ENCODE measurements at places on chromosomes 6 and 20.
A peak's percentile ranks its signal among the peaks of the same experiment; 100 is the strongest.

- DNase-seq, result no peak
Observed at GRCh38 chr20:31566658-31567379, 38.3 kb upstream of the ID1 start.

DNA sequence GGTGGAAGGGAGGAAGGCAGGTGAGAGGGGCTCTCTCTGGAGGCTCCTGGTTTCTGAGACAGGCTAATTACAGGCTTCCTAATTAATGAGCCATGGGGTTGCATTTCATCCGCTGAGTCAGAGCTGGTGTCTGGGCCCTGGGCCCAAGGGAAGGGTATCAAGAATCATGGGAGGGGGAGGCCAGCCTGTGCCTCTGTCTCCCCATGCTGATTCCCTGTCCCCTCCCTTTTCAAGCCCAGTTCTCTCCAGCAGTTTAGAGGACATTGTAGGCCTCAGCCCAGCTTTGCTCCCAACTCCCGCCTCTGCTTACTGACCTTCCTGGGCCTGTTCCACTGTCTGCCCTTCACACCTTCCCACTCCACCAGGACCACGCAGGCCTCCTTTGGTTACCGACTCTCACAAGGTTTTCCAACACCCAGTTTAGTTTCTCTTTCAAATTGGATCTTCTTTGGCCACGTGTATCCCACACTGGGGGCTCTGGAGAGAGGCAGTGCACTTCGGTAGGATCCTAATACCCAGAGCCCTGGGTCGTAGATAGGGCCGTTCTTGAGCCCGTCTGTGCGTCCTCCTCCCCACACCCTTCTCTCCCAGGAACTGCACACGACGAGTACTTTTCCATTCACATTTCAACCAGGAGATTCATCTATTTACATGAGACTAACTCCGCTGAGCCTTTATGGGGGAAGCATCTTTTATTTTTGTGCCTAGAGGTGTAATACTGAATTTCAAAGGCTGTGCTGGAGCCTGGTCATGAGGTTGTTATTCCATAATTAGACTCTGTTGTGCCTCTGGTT is 18.2 kb upstream of the AVP start:
- DNase-seq, result no peak

- peak; percentile 27 for DNase-seq
Observed at GRCh38 chr6:55286824-55287223, 40.4 kb upstream of the GFRAL start.

DNA sequence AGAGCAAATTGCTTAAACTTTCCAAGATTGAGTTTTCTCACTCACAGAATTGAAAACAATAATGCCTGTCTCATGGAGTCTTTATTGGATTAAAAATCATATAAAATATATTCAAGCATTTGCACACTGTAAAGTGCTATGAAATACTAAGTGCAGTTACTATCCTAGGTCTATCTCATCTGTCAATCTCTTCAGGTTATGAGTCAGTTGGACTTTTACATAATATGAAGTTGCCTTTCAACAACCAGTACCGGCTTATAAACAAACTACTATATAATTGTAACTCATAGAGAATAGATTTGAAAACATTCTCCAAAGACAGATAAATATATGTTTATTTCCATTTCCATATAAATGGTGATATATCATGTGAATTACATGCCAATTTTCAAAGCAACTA is 20.4 kb upstream of the GSTA4 start:
- DNase-seq, result no peak

DNA sequence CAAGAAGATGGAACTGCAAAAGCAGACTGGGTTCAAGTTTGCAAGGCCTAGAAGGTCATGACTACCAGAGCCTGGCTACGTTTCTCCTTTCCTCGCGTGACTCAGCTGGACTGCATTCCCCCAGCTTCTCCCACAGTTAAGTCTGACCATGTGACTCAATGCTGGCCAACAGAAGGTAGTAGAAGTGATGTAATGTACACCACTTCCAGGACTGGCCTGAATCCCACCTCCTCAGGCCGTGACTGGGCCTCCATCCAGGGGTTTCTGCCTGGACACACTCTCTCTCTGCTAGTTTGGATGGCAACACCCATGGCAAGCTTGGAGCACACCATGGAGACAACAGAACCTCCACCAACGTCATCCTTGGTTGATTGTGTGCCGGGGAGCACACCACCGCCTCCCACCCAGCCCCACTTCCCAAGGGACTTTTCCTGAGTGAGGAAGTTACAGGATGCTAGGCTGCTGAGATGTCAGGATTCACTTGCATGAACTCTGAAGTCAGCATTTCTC is 112.0 kb upstream of the CDYL start:
- peak; percentile 52 for DNase-seq

DNA sequence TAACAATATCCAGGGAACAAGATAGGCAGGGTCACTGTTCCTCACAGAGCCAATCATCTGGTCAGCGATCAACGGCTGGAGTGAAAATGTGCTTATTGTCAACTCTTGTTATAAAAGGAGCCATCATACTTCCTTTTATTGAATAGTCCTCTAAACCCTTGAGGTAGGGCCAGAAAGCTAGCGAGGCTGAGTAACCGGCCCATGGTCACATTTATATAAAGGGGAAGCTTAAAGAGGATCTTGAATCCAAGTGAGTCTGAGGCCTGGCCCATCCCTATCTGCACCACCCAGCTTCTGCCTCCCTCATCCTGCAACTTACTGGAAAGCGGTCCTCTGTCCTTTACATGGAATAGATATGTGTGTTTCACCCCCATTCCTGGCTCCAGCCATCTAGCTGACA is 9.5 kb downstream of the PHACTR3 start:
- DNase-seq, result no peak

GRCh38 chr20:42914302-42914701 is 275.4 kb downstream of the PTPRT start:
- no peak for DNase-seq

DNA sequence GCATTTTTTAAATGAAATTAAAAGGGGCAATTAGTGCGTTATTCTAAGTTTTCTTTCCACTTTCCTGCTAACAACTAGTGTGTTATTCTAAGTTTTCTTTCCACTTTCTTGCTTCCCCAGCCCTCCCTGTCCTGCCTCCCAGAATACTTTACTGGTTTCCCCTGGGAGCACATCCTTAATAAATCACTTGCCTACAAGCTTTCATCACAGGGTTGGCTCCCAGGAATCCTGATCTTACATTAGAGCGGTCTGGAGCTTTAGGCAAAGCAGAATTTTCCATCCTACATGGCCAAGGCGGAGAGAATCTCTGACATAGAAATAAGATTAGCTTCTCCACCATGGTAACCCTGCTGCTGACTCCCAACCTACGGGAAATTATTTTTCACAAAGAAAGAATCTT is 150.4 kb downstream of the BFSP1 start:
- DNase-seq, result no peak

DNA sequence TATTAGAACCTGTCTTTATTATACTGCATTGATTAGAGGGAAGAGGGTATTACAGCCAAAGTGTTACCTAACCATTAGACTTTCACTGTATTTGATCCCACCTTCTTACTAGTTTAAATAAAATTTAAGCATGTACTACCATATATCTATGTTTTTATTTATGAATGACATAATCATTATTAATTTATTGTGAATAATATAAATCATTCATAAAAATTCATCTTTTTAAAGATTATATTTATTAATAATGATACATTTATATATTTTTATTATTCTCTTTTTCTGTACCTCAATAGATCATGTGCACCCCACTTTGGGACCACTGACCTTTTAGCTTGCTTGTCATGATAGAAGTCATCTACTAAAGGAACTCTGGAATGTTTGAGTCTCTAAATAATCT is 223.5 kb upstream of the MARCKS start:
- no peak for DNase-seq

DNA sequence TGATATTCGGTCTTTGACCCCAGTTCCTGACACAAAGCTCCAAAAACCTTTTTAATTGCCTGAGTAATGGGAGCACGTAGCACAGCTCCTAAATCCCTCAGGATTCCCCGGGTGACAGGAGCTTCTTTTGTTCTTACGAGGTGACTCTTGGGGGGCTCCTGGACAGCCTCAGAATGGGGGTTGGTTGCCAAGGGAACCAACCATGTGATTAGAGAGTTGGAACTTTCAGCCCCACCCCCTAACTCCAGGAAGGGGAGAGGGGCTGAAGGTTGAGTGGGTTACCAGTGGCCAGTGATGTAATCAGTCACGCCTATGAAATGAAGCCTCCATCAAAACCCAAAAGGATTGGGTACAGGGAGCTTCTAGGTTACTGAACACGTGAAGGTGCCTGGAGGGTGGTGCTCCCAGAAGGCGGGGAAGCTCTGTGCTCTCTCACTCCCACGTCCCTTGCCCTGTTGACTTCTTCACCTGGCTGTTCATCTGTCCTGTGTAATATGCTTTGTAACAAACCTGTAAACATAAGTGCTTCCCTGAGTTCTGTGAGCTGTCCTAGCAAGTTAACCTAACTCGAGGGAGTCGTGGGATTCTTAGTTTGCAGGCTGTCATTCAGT is 89.5 kb downstream of the CHMP4B start:
- no peak for DNase-seq

DNA sequence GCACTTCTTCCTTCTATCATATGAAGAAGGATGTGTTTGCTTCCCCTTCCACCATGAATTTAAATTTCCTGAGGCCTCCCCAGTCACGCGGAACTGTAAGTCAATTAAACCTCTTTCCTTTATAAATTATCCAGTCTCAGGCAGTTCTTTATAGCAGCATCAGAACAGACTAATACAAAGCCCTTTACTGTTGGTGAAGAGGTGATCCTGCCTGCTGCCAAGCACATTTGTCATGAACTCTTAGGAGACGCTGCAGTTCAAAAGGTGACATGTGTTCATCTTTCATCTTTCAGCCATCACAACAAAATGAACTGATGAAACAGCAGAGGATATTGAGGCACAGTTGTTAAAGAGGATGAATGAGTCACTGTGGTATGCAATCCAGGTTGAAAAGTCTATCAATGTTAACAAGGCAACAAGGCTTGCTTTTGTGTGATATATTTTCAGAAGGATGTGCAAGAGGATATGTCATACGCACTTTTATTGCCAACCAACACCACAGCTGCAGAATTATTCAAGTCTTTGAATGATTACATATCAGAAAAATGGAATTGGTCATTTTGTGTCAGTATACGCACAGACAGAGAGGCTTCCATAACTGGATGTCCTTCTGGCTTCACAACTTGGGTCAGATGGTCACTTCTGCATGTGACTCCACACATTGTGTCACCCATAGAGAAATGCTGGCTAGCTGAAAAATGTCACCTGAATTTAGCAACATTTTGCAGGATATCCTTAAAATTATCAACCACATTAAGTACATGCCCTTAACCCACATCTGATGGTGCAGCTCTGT is 52.4 kb upstream of the PLN start:
- no peak for DNase-seq

DNA sequence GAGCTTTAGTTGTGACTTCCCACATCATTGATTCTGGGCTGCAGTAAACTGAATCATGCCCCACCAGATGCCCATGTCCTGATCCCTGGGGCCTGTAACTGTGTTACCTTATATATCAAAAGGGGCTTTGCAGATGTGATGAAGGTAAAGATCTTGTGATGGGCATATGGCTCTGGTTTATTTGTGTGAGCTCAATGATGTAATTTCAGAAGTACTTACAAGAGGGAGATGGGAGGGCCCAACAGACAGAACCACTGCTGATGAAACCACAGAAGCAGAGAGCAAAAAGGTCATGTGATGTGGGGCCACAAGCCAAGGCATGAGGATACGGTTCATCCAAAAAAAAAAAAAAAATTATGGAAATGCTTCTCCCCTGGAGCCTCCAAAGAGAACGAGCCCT is 118.7 kb downstream of the TOX2 start:
- no peak for DNase-seq

- DNase-seq, result peak; percentile 82
Observed at GRCh38 chr6:5260111-5260620, 584 bp downstream of the LYRM4 start.

DNA sequence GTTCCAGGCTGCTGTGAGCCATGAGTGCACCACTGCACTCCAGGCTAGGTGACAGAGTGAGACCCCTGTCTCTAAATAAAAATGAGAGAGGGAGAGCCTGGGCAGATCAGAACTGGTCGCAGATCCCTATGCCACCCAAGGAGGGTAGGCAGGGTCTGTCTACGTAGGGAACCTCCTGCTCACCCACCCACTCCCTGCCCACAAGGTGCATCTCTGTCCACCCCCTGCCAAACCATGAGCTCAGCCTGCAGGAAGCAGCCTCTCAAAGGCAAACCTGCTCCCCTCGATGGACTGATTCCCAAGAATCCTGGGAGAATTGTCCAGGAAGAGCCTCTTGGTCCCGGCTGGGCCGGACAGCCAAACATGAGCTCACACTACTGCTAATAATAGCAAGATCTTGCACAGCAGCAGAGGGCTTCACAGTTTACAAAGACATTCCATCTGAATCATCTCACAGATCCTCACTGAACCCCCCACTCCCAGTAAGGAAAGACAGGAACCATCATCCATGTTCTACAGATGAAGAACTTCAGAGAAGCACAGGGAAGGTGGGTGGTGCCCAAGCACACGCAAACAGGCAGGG is 27.8 kb upstream of the TLDC2 start:
- no peak for DNase-seq

DNA sequence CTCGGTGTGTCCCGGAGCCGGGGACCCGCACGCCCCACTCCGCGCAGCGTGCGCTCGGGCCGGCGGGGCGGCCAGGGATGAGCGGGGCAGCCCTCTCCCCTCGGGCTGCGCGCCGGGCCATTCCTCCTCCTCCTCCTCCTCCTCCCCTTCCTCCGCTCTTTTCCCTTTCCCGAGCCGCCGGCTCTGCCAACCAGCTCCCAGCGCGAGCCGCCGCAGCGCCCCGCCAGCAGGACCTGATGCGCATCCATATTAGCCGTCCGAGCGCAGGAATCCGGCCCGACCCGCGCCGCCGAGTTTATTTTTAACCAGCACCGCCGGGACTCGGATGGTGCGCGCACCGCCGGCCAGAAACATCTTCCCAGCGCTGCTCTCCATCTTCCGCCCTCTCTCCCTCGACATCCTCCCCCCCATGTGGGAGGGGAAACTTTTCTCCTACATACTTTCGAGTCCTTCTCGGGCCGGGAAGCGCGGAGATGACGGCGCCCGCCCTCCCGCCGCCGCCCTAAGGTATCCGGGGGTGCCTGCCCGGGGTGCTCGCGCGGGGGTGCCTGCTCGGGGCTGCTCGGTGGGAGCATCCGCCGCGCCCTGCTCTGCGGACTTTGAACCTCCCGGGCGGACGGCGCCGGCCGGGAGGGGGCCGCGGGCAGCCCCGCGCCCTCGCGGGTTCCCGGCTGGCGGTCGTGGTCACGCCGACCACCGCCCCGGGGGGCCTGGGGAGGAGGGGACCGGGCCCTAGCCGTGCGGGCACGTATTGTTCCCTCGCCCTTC is 619 bp downstream of the RREB1 start:
- peak; percentile 82 for DNase-seq

DNA sequence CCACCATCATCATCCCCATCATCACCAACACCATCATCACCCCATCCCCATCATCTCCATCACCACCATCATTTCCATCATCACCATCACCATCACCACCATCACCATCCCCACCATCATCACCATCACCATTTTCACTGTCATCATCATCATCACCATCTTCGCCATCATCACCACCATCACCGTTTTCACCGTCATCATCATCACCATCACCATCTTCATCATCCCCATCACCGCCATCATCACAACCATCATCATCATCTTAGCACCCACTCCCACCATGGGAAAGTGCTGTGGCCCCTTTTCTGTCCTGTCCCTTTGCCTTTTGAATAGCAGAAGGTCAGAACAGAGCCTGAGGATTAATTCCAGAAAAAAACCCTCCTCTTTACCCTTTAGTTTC is 28.5 kb upstream of the GATA5 start:
- no peak for DNase-seq

- DNase-seq, result no peak
Observed at GRCh38 chr6:1379017-1379787, 10.2 kb upstream of the FOXF2 start.

Measured in trophoblast cell (in vitro differentiated cells and primary cell).